Smooth muscle cell of trachea (primary cell): ENCODE measurements at places on chromosomes 7 and 10. TPM values are rescaled to one million over a fixed set of nuclear protein-coding genes. Genes with fewer than 3 reads are reported as not detected.

The HMX2 gene
- not detected in 2 replicates for total RNA-seq

The FAM241B gene
- 0.29 TPM in 1 of 2 replicates, not detected in the other for total RNA-seq

The UCN3 gene
- not detected in 2 replicates for total RNA-seq

The GALNT17 gene
- not detected in 2 replicates for total RNA-seq

The DYDC2 gene
- not detected in 2 replicates for total RNA-seq

The ATOH7 gene
- 0.17 TPM in 1 of 2 replicates, not detected in the other for total RNA-seq

The ATG9B gene
- under 0.01 and 0.15 TPM in 2 replicates for total RNA-seq

The PRPF18 gene
- 28.9 and 57.7 TPM in 2 replicates for total RNA-seq

The TBC1D12 gene
- total RNA-seq = 17.0 and 19.8 TPM in 2 replicates

The RADIL gene
- total RNA-seq = 1.2 and 1.3 TPM in 2 replicates

The TUBAL3 gene
- not detected in 2 replicates for total RNA-seq

The HSPA12A gene
- total RNA-seq = 9.0 and 11.4 TPM in 2 replicates

The OR6B1 gene
- total RNA-seq = not detected in 2 replicates

The CALHM1 gene
- total RNA-seq = not detected in 2 replicates

The SFRP4 gene
- total RNA-seq = 1.7 and 8.1 TPM in 2 replicates

The CHRM2 gene
- 1.7 and 12.4 TPM in 2 replicates for total RNA-seq

The FZD1 gene
- total RNA-seq = 29.8 and 33.2 TPM in 2 replicates

The FGFR2 gene
- 0.15 and 0.17 TPM in 2 replicates for total RNA-seq

The UPP1 gene
- 6.0 and 6.5 TPM in 2 replicates for total RNA-seq

The PALD1 gene
- 0.66 and 0.73 TPM in 2 replicates for total RNA-seq

The ABHD11 gene
- 11.6 and 19.6 TPM in 2 replicates for total RNA-seq

The EPHB6 gene
- total RNA-seq = 1.9 and 8.8 TPM in 2 replicates

The PNLIPRP2 gene
- total RNA-seq = not detected in 2 replicates

The SPDYE6 gene
- 0.15 and 0.17 TPM in 2 replicates for total RNA-seq
